Motor neuron (in vitro differentiated cells): ENCODE measurements at places on chromosomes 3 and 15. TPM values are rescaled to one million over a fixed set of nuclear protein-coding genes. Genes with fewer than 3 reads are reported as not detected.

The NRROS gene
- total RNA-seq, result 0.32 and 0.61 TPM in 2 replicates

The HYKK gene
- 0.73 and 0.96 TPM in 2 replicates for total RNA-seq

The PLSCR5 gene
- not detected in 2 replicates for total RNA-seq

The ALG3 gene
- total RNA-seq, result 38.2 and 39.8 TPM in 2 replicates

The TRIM71 gene
- total RNA-seq, result 6.6 and 8.1 TPM in 2 replicates

The ACKR2 gene
- 0.83 and 0.87 TPM in 2 replicates for total RNA-seq

The PIGBOS1 gene
- 17.8 and 19.7 TPM in 2 replicates for total RNA-seq

The RBPMS2 gene
- total RNA-seq, result 1.00 and 1.7 TPM in 2 replicates

The CTXND1 gene
- total RNA-seq, result 0.08 and 0.14 TPM in 2 replicates

The PAQR9 gene
- total RNA-seq, result 0.36 and 1.0 TPM in 2 replicates

The CCDC54 gene
- total RNA-seq, result 2.2 and 5.5 TPM in 2 replicates

The SLC33A1 gene
- 15.0 and 16.1 TPM in 2 replicates for total RNA-seq

The KNSTRN gene
- total RNA-seq, result 45.1 and 45.6 TPM in 2 replicates

The SERP1 gene
- total RNA-seq, result 94.1 and 99.0 TPM in 2 replicates

The CD86 gene
- 0.66 TPM in 1 of 2 replicates, not detected in the other for total RNA-seq

The CPN2 gene
- 0.19 TPM in 1 of 2 replicates, not detected in the other for total RNA-seq

The BFSP2 gene
- total RNA-seq, result 0.78 TPM in 1 of 2 replicates, not detected in the other

The SLC35G2 gene
- total RNA-seq, result 17.0 and 17.5 TPM in 2 replicates

The CCDC39 gene
- total RNA-seq, result not detected in 2 replicates

The KLHL6 gene
- 2.4 and 2.5 TPM in 2 replicates for total RNA-seq

The ADPRH gene
- total RNA-seq, result 1.6 and 1.8 TPM in 2 replicates

The ATP13A5 gene
- 0.21 TPM in 1 of 2 replicates, not detected in the other for total RNA-seq

The C2CD4B gene
- not detected in 2 replicates for total RNA-seq

The ACTRT3 gene
- total RNA-seq, result 0.05 and 0.25 TPM in 2 replicates

The NRG4 gene
- total RNA-seq, result 0.76 and 1.6 TPM in 2 replicates

The C2CD4A gene
- 0.24 and 0.28 TPM in 2 replicates for total RNA-seq

The PLA2G4D gene
- 1.9 TPM in 1 of 2 replicates, not detected in the other for total RNA-seq

The GAP43 gene
- 0.36 and 7.0 TPM in 2 replicates for total RNA-seq

The LRRK1 gene
- 0.18 and 0.78 TPM in 2 replicates for total RNA-seq

The CFAP100 gene
- 1.7 TPM in 1 of 2 replicates, not detected in the other for total RNA-seq

The MYH15 gene
- 1.9 and 2.1 TPM in 2 replicates for total RNA-seq

The COL7A1 gene
- total RNA-seq, result 11.2 and 15.6 TPM in 2 replicates

The SHC4 gene
- total RNA-seq, result 10.8 and 11.3 TPM in 2 replicates

The PSMD2 gene
- 244 and 248 TPM in 2 replicates for total RNA-seq

The SH2D7 gene
- total RNA-seq, result not detected in 2 replicates

The HCLS1 gene
- 0.46 and 0.98 TPM in 2 replicates for total RNA-seq

The DUOXA2 gene
- total RNA-seq, result not detected in 2 replicates

The AGTR1 gene
- 0.93 and 1.9 TPM in 2 replicates for total RNA-seq

The FURIN gene
- total RNA-seq, result 4.9 and 5.5 TPM in 2 replicates

The KLHL40 gene
- total RNA-seq, result 0.15 TPM in 1 of 2 replicates, not detected in the other

The LNP1 gene
- 8.3 and 8.9 TPM in 2 replicates for total RNA-seq

The GHSR gene
- total RNA-seq, result 0.21 and 0.36 TPM in 2 replicates

The SLC25A20 gene
- total RNA-seq, result 17.5 and 21.6 TPM in 2 replicates

The CADM2 gene
- 0.15 and 0.27 TPM in 2 replicates for total RNA-seq
